ENCODE measurements at places on chromosomes 12 and 14.

- no peaks in the 10 kb centered on the region for H3K27me3 ChIP-seq
- H3K4me3 ChIP-seq: no peak overlapping the region
- DNase-seq: no peak
Measured at GRCh38 chr14:81298122-81298521, 77.4 kb upstream of the GTF2A1 start.

DNA sequence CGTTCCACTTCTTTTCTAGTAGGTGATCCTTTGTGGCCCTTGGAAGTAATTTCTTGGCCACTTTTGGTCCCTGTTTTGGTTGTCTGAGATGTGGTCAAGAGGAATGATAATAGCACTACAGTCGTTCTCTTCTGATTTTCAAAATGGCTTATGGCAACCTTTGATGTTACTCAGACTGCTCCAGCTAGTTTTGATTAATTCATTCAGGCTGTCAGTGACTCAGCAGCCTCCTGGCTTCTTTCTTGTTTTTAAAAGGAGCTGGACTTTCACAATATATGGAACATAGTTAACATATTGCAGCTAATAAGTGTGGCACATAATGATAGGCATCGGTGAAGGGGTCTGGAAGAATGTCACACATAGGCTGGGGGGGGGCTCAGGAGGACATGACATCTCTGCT, 47.3 kb downstream of the WDR20 start:
- peaks cover 59% of the 10 kb centered on the region for H3K4me1 ChIP-seq
- peak overlapping the region; percentile 27 for H3K27ac ChIP-seq
- H3K4me3 ChIP-seq: no peak overlapping the region
- DNase-seq: peak; percentile 41
- no peaks in the 10 kb centered on the region for H3K27me3 ChIP-seq

GRCh38 chr12:90368081-90368480, 586.9 kb downstream of the CCER1 start:
- no peaks in the 10 kb centered on the region for H3K4me1 ChIP-seq
- no peak overlapping the region for H3K27ac ChIP-seq
- H3K27me3 ChIP-seq: no peaks in the 10 kb centered on the region
- H3K36me3 ChIP-seq: no peaks in the 10 kb centered on the region
- H3K4me3 ChIP-seq: no peak overlapping the region

GRCh38 chr12:64258576-64258975, 36.5 kb upstream of the KICS2 start:
- H3K4me3 ChIP-seq: no peak overlapping the region
- H3K4me1 ChIP-seq: no peaks in the 10 kb centered on the region
- no peaks in the 10 kb centered on the region for H3K27me3 ChIP-seq
- no peak overlapping the region for H3K27ac ChIP-seq
- DNase-seq: no peak
- no peaks in the 10 kb centered on the region for H3K36me3 ChIP-seq

DNA sequence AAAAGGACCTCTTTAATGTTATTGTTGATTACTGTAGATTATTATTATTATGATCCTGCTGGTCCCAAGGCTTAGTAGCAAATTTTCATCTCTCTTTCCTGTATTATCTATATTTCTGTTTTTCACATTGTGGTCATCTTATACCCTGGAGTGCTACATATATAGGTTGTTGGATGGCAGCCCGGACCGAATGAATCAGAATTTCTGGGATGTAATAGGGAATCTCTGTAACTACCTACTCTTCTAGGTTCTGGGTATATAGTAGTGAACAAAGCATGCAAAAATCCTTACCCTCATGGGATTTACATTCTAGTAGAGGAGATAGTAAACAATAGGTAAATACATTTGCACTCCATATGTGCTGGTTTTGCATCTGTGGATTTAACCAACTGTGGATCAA, 31.4 kb downstream of the NUBPL start:
- H3K27ac ChIP-seq: no peak overlapping the region
- no peaks in the 10 kb centered on the region for H3K36me3 ChIP-seq
- DNase-seq: no peak
- no peak overlapping the region for H3K4me3 ChIP-seq
- H3K27me3 ChIP-seq: no peaks in the 10 kb centered on the region

- H3K4me3 ChIP-seq: no peak overlapping the region
- no peaks in the 10 kb centered on the region for H3K4me1 ChIP-seq
- DNase-seq: no peak
- H3K27me3 ChIP-seq: no peaks in the 10 kb centered on the region
Measured at GRCh38 chr12:104852896-104853295, 105.2 kb downstream of the SLC41A2 start.

DNA sequence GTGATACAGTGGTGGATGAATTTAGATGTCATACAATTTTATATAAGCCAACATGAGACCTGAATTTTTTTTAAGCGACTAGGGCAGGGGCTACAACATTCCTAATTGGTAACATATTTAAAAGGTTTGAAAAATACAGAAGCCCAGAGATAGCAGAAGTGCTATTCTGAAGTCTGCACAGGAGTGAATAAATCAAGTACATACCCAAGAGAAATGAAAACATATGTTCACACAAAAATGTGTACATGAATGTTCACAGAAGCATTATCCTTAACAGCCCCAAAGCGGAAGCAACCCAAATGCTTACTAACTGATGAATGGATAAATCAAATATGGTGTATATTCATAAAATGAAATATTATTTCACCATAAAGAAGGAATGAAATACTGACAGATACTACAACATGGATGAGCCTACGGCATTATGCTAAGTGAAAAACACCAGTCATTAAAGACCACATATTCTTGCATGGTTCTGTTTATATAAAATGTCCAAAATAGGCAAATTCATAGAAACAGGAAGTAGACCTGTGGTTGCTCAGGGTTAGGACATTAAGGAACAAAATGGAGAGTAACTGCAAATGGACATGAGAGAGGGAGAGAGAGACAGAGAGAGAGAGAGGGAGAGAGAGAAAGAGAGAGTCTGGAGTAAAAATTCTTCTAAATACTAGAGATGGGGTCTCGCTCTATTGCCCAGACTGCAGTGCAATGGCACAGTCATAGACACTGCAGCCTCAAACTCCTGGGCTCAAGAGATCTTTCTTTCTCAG, 28.0 kb upstream of the GXYLT1 start:
- H3K36me3 ChIP-seq: no peaks in the 10 kb centered on the region
- no peak overlapping the region for H3K27ac ChIP-seq
- H3K4me3 ChIP-seq: no peak overlapping the region
- H3K4me1 ChIP-seq: no peaks in the 10 kb centered on the region
- H3K27me3 ChIP-seq: no peaks in the 10 kb centered on the region

DNA sequence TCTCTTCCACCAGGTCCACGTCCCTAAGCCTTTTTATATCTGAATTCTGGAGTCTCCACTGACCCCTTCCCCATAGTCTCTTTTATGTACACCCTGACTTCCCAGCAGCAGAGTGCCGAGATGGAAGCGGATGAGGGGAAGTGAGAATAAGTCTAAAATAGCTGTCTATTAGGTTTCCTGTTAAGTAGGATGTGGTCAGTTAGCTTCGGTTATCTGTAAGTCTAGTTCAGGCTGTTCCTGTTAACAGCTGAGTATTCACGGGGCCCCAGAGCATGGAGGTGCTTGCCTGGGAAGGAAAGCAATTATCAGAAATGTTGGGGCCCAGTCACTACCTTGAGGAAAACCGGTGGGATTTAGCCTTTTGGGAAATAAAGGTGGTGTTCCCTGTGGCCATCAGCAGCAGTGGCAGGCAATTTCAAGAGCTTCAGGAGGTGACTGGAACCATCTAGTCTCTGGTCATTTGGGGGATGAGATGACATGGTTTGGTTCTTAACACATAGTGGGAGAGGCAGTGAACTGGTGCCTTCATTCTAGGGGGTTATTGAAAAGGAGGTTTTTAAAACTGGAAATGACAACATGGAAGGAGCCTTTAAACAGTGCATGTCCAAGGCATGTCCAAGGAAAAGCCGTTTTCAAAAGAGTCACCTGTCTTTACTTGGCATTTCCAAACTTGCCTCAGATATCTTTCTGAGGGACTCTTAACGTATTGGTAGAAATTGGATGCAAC, 21.8 kb downstream of the CHST11 start:
- no peaks in the 10 kb centered on the region for H3K27me3 ChIP-seq
- H3K36me3 ChIP-seq: no peaks in the 10 kb centered on the region
- no peak overlapping the region for H3K27ac ChIP-seq
- DNase-seq: no peak
- H3K4me1 ChIP-seq: peaks cover 6% of the 10 kb centered on the region

- no peaks in the 10 kb centered on the region for H3K4me1 ChIP-seq
- DNase-seq: no peak
- no peak overlapping the region for H3K27ac ChIP-seq
Measured at GRCh38 chr12:106769078-106769477, 5.4 kb upstream of the RIC8B start.

- H3K27ac ChIP-seq: no peak overlapping the region
- no peak for DNase-seq
- peaks cover 2% of the 10 kb centered on the region for H3K27me3 ChIP-seq
- H3K4me3 ChIP-seq: no peak overlapping the region
- H3K36me3 ChIP-seq: no peaks in the 10 kb centered on the region
Measured at GRCh38 chr12:102542816-102543440, 62.6 kb upstream of the IGF1 start.

DNA sequence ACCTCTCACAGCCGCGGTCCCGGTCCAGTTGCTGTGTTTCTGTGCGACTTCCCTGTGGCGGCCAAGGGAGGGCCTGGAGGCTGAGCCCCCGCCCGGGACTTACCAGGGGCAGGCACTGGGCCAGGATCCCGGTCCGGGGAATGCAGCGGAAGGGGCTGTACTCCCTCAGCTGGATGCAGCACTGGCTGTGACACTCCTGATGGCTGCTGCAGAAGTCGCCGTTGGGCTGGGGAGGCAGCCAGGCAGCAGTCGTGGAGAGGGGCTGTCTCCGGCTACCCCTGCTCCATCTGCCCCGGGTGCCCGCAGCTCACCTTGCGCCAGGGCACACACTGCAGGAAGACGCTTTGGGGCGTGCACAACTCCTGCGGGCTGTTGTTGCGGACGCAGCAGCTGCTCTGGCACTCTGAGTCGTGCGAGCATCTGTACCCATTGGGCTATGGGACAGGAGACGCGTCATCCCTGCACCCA, 6.2 kb downstream of the LRCOL1 start:
- H3K4me1 ChIP-seq: peaks cover 10% of the 10 kb centered on the region
- no peaks in the 10 kb centered on the region for H3K36me3 ChIP-seq
- H3K4me3 ChIP-seq: no peak overlapping the region
- DNase-seq: no peak
- no peak overlapping the region for H3K27ac ChIP-seq

GRCh38 chr12:59973515-59973914, 377.7 kb downstream of the SLC16A7 start:
- DNase-seq: peak; percentile 40
- H3K27ac ChIP-seq: no peak overlapping the region
- H3K27me3 ChIP-seq: no peaks in the 10 kb centered on the region
- H3K4me3 ChIP-seq: 0 out of 2 replicates have a peak overlapping the region, but pooled peaks have one; percentile 0
- no peaks in the 10 kb centered on the region for H3K36me3 ChIP-seq

DNA sequence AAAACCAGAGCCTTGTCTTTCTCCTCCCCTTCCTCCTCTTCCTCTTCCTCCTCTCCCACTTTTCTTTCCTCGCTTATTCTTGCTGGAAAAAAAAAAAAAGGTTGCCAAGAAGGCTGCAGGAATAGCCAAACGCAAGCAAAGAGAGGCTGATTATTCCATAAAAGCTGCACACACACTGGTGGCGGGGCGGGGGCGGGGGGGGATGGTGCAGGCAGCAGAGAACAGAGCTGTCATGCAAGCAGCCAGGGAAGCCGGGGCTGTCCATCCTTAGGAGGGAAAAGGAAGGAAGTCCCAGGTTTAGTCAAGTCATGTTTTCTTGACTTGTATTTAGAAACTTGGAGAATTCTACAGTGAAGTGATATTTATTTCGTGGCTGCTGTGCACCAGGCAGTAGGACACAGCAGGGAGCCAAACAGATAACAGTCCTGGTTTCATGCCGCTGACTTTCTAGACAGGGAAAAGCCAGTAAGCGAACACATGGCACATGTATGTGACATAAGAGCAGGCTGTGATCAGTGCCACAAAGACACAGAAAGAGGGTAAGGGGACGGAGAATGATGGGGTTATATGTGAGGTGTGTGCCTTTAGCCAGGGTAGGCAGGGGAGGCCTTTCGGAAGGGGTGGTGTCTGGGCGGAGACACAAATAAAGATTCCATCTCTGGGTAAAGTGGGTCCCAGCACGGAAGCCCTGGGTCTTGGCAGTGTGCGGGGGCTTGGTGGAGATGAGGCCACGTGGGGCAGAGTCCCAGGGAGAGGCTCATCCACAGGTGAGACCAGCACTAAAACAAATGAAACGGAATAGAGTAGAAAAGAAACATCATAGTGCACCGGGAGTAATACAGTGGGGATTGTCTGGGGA, 56.6 kb upstream of the SCN8A start:
- no peak for DNase-seq
- no peaks in the 10 kb centered on the region for H3K36me3 ChIP-seq

- no peaks in the 10 kb centered on the region for H3K27me3 ChIP-seq
- no peaks in the 10 kb centered on the region for H3K4me1 ChIP-seq
- no peak overlapping the region for H3K27ac ChIP-seq
- H3K4me3 ChIP-seq: no peak overlapping the region
Measured at GRCh38 chr14:48580692-48581091, 905.3 kb upstream of the MDGA2 start.

- H3K4me3 ChIP-seq: no peak overlapping the region
- no peaks in the 10 kb centered on the region for H3K27me3 ChIP-seq
- H3K36me3 ChIP-seq: no peaks in the 10 kb centered on the region
- DNase-seq: no peak
- peak overlapping the region; percentile 44 for H3K27ac ChIP-seq
Measured at GRCh38 chr12:121514184-121514742, 66.6 kb downstream of the KDM2B start.

DNA sequence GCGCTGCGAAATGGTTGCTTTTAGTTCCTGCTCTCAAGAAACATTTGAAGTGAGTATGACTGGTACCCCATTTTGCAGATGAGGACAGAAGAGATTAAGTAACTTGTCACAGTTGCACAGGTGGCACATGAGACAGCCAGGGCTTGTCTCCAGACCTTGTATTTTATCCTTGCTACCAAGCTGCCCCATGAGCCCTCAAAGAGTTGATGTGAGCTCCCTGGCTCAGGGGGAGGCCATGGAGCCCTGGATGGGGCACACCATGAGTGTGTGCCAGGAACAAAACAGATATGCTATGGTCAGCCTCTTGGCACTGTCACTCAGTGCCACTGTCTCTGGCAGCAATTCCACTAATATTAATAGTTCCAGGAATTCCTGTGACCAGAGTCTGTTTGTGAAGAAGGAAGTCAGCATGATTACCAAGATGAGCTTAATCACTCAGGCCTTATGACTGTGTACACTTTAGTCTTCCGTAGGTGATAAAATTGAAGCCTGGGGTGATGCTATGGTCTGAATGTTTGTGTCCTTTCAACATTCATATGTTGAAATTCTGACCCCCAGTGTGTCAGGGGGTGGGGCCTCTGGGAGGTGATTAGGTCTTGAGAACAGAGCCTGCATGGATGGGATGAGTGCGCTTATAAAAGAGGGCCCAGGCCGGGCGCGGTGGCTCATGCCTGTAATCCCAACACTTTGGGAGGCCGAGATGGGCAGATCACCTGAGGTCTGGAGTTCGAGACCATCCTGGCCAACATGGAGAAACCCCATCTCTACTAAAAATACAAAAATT, 806.8 kb downstream of the AACS start:
- DNase-seq: no peak
- H3K4me1 ChIP-seq: no peaks in the 10 kb centered on the region
- no peak overlapping the region for H3K4me3 ChIP-seq
- H3K27ac ChIP-seq: no peak overlapping the region

GRCh38 chr14:81172881-81173280, 47.9 kb downstream of the GTF2A1 start:
- H3K4me1 ChIP-seq: peaks cover 3% of the 10 kb centered on the region
- no peak for DNase-seq
- no peaks in the 10 kb centered on the region for H3K27me3 ChIP-seq
- no peak overlapping the region for H3K27ac ChIP-seq
